ENCODE measurements at places on chromosomes 16 and 17. TPM values are rescaled to one million over a fixed set of nuclear protein-coding genes. Genes with fewer than 3 reads are reported as not detected.

DNA sequence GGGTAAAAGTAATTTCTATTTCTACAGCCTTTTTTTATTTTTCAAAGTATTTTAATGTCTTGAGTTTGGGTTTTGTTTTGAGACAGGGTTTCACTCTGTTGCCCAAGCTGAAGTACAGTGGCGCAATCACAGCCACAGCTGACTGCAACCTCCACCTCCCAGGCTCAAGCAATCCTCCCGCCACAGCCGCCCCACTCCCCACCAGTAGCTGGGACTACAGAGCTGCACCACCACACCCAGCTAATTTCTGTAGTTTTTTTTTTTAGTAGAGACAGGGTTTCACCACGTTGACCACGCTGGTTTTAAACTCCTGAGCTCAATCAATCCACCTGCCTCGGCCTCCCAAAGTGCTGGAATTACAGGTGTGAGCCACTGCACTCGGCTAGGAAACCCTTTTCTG, 44.0 kb downstream of the TUBD1 start:
- H3K27me3 ChIP-seq, result no peaks in the 10 kb centered on the region
- no peak overlapping the region for H3K4me3 ChIP-seq
- no peak overlapping the region for H3K27ac ChIP-seq
- no peaks in the 10 kb centered on the region for H3K4me1 ChIP-seq
- H3K36me3 ChIP-seq, result no peaks in the 10 kb centered on the region
- no peak for DNase-seq

GRCh38 chr16:20300312-20301097, 26.8 kb downstream of the GP2 start:
- H3K27me3 ChIP-seq, result no peaks in the 10 kb centered on the region
- no peaks in the 10 kb centered on the region for H3K36me3 ChIP-seq
- H3K27ac ChIP-seq, result no peak overlapping the region
- no peak overlapping the region for H3K4me3 ChIP-seq
- peak; percentile 89 for DNase-seq

- no peaks in the 10 kb centered on the region for H3K36me3 ChIP-seq
- H3K27ac ChIP-seq, result no peak overlapping the region
- peaks cover 7% of the 10 kb centered on the region for H3K4me1 ChIP-seq
- H3K27me3 ChIP-seq, result no peaks in the 10 kb centered on the region
- no peak overlapping the region for H3K4me3 ChIP-seq
These were observed 53.0 kb upstream of the RPL38 start for GRCh38 chr17:74150428-74151025.

DNA sequence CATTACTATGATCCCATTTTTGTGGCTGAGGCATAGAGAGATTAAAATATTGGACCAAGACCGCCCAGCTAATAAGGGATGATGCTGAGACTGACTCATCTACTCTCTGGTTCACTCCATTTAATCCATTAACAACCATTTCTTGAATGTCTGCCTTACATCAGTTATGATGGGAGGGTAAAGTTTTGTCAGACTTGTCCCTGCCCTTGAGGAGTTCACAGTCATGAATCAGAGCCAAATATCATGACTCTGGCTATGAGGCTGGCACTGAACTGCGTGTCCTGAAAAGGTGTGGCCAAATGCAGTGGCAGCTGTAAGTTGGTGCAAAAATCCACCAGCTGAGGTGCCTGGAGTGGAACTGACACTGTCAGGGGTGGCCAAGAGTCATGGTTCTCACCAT, 35.0 kb upstream of the MAF start:
- no peaks in the 10 kb centered on the region for H3K36me3 ChIP-seq
- H3K4me1 ChIP-seq, result no peaks in the 10 kb centered on the region
- no peak overlapping the region for H3K4me3 ChIP-seq
- H3K27me3 ChIP-seq, result no peaks in the 10 kb centered on the region

The TMEM238L gene
- total RNA-seq, result not detected

Data from endodermal cell (in vitro differentiated cells).